Right lobe of liver (tissue), 6 donors: ENCODE measurements at places on chromosomes 16 and 17.

- no peak for DNase-seq
Observed at GRCh38 chr17:27939474-27940465, 46.6 kb upstream of the LYRM9 start.

DNA sequence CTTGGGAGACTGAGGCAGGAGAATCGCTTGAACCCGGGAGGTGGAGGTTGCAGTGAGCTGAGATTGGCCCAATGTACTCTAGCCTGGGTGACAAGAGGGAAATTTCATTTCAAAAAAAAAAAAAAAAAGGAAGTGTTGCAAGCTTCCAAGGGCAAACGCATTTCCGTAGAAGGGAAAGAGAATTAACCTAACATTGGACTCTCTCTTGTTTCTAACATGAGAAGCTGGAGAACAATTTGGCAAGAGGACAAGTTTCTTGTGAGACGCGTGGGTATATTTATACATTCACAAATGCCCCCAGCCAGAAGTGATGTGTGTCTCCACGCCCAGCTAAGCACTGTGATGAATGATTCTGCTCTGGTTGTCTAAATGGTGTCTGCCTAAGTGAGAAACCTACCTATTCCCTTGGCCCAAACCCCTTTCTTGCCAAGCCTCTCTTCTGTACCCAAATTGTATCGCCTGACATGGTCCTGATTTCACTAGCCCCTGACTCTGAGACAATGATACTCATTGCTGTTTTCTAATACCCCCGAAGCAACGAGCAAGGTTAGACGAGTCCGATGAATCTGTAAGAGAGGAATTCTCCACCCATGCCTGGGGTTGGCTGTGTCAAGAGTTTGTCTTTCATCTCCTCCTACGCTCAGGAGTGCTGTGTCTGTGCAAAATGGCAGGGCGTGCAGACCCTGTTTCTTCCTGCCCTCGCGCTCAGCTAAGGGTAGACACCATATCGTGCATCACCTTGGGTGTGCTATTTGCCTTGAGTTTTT is 14.2 kb upstream of the ST6GALNAC2 start:
- peak; percentile 31 for DNase-seq

DNA sequence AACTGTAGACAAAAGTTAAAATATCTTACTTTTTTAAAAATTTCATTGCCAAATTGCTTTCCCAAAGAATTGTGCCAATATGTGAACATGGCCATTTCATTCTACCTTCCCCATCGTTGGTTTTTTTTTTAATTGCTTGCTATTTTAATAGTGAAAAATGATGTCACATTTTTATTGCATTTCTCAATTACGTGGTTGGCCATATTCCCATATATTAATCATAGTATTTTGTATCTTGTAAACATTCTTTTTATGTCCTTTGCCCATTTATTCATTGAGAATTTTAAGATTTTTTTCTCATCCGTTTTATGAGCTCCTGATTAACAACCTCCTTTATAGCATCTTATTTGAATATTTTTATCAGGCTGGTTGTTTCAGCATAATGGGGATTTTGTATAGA is 7.2 kb downstream of the OMG start:
- no peak for DNase-seq

GRCh38 chr16:83238949-83239691 is 568.7 kb upstream of the HSBP1 start:
- no peak for DNase-seq

DNA sequence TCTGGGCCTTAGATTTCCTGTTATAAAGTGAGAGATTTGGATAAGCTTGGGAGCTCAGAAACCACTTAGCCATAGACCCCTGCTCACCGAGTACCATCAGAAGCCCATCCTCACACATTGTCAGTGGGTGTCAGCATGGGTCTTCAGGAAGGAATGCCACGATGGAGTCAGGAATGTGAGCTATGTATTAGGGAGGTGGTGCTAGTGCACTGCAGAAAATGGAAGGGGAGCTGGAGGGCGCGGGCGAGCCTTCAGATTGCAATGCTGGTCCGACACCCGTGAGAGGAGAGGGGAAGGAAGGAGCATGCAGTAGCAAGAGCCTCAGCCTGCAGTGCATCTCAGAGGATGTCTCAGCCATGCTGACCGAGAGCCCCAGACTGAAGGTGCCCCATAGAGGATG is 294.5 kb downstream of the FOXL1 start:
- DNase-seq, result no peak

DNA sequence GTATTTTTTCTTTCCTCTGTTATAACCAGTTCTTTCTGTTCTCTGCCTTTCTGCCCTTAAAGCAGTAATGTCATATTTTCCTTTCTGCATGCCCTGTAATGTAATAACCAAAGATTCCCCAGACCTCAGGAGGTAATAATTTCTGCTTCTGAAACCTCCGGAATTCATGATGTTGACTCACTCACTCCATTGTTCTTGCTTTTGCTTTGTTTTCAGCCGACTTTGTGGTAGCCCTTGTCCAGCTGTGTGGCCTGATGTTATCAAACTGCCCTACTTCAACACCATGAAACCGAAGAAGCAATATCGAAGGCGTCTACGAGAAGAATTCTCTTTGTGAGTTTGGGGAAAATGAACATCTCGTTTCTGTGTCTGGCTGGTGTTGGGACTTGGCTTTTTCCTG is 55.9 kb downstream of the CDK12 start:
- no peak for DNase-seq

DNA sequence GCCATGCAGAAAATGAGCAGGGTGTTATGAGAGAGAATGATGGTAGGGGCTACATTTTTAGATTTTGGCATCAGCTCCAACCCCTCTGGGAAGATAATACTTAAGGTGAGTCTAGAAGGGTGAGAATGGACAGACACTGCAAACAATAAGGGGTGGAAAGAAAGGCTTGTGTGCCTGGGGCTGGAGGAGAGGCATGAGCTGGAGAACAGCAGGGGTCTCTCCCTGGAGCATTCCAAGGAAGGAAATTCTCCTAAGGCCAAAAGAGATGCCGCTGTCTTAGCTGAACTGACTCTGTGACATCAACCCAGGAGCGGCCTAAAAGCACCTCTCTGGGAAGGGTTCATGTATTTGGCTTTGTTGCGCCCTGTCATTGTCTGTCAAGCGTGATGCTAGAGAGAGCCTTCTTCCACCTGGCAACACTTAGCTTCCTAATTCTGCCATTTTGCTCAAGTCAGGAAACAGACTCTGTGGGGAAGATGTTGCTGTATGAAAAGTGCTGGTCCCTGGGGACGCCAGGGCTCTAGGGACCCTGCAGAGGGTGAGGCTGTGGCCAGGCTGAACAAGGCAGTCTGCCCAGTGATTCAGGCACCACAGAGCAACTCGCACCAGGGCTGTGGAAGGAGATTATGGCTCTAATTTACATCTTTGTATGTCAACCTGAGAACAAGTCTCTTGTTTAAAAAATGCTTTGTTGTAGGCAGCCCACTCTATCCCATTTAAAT is 225.7 kb downstream of the CBLN1 start:
- DNase-seq, result no peak

- DNase-seq, result no peak
Observed at GRCh38 chr16:67666032-67666551, 458 bp downstream of the ENKD1 start.

DNA sequence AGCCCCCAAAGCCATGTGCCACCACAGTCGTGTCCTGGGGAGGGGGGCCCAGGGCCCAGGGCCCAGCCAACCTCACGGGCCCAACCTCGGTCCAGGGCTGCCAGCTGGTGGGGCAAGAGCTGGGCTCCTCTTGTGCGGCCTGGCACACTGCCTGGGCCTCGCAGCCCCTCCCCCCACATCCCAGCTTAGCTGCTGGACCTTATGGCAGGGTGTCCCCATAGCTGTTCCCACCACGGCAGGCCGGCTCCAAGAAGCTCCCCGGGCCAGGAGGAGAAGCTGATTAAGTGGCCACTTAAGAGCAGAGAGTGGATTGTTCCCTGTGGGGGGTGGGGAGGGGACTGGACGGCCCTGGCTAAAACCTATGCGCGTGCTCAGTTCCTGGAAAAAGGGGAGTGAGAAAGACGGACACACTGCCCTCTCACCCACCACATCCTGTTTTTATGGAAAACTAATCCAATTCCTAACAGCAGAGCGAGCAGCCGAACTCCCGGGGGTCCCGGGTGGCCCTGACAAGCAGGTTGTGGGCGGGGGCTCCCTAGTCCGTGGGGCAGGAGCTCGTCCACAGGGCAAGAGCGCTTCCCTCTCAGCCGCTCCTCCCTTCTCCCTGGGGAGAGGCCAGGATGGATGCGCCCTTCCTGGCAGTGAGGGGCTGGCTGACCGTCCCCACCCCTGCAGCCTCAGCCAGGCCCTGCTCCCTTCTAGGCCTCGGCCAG is 16.8 kb downstream of the PIEZO1 start:
- peak; percentile 55 for DNase-seq

GRCh38 chr17:72715906-72716572 is 376.4 kb downstream of the SLC39A11 start:
- DNase-seq, result no peak

- peak; percentile 56 for DNase-seq
Observed at GRCh38 chr17:76104140-76104895, 731 bp upstream of the EXOC7 start.

GRCh38 chr17:39150104-39150634 is 1.3 kb downstream of the PLXDC1 start:
- DNase-seq, result no peak

DNA sequence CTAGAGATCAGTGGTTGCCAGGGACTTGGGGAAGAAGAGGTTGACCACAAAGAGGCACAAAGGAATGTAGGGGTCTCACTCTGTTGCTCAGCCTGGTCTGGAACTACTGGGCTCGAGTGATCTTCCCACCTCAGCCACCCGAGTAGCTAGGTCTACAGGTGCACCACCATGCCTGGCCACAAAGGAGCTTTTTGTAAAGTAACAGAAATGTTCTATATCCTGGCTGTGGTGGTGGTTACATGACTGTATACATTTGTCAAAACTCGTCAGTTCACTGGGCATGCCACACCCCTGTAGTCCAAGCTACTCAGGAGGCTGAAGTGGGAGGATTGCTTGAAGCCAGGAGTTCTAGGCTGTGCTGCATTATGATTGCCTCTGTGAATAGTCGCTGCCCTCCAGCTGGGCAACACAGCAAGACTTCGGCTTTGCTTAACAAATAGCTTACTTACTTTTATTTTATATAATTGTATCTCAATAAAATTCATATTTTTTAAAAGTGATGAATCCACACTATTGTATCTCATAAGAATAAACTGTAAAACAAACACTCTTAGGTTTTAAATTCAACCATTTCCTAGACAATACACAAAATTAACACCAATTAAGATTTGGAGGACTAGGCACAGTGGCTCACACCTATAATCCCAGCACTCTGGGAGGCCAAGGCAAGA is 5.0 kb downstream of the SKA2 start:
- no peak for DNase-seq

DNA sequence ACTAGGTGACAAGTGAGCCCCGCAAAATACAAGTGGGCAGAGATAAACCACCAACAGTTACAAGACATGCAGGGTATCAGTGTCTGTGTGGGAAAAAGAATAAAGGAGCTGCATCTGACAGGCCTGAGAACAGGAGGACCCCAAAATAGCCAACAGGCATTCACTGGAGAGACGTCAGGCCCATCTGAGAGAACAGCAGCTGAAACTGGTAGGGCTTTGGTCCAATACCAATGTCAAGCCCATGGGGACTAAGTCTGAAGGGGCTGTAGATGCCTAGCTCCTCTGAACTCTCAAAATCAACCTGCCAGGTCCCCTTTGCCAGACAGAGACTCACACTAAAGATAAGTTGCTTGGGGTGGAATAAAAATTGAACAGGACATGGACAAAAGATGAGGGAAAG is 30.5 kb upstream of the TANC2 start:
- no peak for DNase-seq

GRCh38 chr17:78345791-78346494 is 13.9 kb downstream of the SOCS3 start:
- no peak for DNase-seq

GRCh38 chr17:59650642-59651041 is 30.9 kb downstream of the CLTC start:
- no peak for DNase-seq

DNA sequence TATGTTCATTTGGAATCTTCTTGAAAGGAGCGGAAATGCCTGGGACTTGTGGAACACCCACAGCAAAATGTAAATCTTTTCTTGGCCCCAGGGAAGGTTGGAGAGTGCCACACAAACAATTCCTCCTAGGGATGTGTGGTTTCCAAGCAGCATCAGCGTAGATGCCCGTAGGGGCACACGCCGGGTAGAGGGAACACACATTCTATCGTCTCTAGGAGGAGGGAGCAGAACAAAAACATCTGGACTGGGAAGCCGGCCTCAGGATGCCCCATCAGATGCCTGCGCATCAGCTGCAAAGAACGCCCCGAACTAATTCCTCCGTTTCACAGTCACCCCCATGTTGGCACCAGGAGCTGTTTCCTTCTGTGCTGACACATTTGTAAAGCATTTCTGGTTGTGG is 357.9 kb upstream of the ZFHX3 start:
- no peak for DNase-seq

- no peak for DNase-seq
Observed at GRCh38 chr17:1843947-1844346, 14.1 kb downstream of the RPA1 start.

DNA sequence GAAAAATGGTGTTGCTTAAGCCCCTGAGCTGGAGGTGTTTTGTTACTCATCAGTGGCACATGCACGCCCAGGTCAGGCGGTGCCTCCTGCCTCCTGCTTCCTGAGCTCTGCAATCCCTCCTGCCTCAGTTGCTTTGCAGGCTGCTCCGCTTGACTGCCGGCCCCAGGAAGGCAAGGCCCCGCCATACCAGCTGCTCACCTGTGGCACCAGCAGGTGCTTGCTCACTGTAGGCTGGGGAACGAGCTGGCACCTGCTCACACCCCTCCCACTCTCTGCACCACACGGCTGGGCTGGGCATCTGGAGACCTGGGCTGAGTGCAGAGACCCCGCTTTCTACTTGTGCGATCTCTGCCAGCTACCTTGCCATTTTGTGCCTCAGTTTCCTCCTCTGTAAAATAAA is 200.2 kb downstream of the RBFOX3 start:
- DNase-seq, result no peak

- no peak for DNase-seq
Observed at GRCh38 chr16:31367853-31368252, 12.9 kb downstream of the ITGAX start.

DNA sequence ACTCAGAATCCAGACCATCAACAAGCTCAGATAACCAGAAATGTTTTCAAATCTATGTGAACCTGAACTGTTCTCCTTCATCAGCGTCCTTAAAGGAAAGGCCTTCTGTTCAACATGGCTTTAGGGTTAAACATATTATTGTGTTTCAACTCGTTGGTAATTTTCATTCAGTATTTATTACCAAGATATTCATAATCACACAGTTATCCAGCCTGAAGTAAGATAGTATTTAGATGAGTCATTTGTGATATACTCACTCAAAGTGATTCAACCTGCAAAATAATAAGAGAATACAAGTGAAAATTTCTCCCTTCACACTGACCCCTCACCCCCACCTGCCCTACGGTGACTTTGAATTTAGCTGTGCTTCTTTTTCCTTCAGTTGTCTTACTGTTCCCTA is 3.0 kb downstream of the CYLD start:
- DNase-seq, result no peak
